ENCODE measurements at places on chromosomes 3 and 15.

GRCh38 chr15:29159771-29160455 is 109.7 kb downstream of the NSMCE3 start:
- DNase-seq, result no peak

DNA sequence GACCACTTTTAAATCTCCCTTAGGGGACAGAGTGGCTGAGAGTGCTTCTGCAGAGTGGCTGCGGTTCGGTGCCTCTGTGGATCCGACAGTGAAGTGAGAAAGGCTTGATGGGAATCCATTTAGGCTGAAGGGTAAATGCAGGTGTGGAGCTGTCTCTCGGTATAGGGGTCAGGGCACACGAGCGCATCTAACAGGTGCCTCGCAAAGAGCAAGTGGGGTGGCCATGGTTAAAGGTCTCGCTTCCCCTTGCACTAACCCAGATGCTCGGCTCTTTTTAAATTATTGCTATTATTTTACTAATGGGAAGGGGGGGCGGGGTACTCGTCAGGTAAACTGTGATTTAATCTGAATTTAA is 598 bp upstream of the GJD2 start:
- DNase-seq, result no peak

- DNase-seq, result no peak
Observed at GRCh38 chr3:160381470-160381869, 17.6 kb downstream of the IFT80 start.

- no peak for DNase-seq
Observed at GRCh38 chr3:33099109-33099645, 2.2 kb upstream of the GLB1 start.

DNA sequence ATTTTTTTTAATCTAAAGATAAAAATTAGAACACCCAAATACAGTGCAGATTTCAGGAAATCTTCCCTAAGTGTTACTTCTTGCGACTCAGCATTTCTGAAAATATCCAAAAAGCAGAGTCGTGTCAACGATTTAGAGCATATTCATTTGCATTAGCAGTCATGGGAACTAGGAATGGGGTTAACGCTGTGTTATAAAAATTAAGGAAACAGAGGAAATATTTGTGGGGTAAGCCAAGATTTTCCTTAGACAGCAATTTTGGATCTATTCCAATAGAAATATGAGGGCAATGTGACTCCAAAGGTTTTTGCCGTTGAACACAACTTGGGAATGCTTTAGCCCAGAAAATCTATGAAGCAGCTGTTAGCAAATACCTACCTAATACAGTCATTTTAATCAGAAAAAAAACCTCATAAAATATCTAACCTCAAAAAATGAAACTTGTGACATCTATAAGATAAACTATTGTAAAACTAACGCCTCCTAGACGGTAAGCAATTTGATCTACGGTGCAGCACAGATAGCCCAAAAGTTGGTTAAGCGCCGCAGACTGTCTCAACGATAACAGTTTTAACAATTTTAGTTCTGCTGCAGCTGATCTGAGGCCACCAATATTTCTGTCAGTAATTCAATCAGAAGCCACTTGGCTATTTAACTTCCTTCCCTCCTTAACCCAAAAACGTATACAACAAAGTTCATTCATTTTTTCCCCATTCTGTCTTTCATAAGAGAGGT is 5.8 kb upstream of the ATP11B start:
- no peak for DNase-seq

DNA sequence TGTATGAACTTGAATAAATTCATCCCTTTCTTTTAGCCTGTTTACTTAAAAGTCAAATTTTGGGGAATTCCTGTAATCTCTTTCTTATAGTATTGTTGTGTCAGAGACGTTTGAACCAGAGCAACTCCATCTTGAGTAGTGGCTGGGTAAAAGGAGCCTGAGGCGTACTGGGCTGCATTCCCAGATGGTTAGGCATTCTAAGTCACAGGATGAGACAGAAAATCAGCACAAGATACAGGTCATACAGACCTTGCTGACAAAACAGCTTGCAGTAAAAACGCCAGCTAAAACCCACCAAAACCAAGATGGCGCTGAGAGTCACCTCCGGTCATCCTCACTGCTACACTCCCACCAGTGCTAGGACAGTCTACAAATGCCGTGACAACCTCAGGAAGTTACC is 94.5 kb downstream of the P3H2 start:
- DNase-seq, result no peak

DNA sequence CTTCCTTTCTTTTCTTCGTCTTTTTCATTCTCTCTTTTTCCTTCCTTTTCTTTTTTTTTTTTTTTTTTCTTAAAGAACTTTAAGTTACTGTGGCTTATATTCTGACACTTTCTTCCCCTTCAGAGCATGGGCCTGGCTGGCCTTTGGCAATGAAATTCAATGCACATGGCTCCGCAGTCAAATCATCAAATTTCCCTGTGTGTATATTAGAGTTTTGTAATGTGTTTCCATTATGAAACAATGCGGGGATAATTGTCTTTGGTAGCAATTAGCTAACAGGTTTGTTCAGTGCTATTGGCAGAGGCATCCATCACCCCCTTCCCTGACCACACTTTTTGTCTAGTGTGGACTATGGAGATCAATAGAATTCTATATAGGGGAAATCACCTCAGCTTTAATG is 80.5 kb downstream of the CDIN1 start:
- no peak for DNase-seq

DNA sequence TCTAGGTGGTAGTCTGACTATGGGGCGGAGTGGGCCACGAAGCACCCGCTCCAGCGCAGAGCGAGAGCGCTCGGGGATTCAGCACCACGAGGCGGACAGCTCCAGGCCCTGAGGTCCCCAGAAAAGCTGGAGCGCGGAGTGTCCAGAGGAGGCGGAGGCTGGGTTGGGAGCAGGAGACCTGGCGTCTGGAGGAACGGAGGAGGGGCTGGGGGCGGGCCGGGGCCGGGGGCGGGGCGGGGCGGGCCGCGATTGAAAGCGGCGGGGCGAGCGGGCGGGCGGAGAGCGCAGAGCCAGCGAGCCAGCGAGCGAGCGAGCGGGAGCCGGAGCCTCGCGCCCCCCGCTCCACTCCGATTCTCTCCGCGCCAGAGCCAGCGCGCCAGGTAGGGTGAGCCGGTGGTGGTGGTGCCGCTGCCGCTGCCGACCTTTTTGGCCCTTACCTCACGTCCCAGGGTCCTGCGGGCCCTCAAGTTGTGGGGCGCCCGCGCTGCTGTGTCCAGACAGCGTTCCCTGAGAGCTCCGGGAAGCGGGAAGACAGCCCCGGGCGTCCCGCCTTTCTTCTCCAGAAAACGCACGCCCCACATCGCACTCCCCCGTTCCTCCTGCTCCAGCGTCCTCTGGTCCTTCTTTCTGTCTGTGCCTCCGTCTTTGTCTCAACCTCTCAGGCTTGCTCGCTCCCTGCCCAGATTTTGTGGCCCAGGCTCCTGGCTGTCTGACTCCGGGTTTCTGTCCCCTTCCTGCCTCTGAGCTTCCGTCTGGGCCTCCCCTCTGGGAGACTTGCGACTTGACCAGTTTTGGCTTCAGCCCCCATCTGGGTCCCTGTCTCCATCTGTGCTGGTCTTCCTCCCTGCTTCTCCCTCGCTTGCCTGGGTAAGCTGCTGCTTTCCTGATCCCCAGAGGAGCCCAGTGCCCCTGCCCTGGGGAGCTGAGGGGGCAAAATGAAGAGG is at the start of gene GRM2:
Gene GRM2, plus strand, starts transcription at position 281 of the 944 bp plus-strand sequence. CDS start 1,916 bp downstream, outside the sequence.
- peak; percentile 85 for DNase-seq

GRCh38 chr3:14216257-14217048 is 37.8 kb downstream of the LSM3 start:
- no peak for DNase-seq

- DNase-seq, result no peak
Observed at GRCh38 chr3:94004301-94004910, 24.0 kb downstream of the STX19 start.

GRCh38 chr15:61182946-61183345 is 46.2 kb downstream of the RORA start:
- no peak for DNase-seq

DNA sequence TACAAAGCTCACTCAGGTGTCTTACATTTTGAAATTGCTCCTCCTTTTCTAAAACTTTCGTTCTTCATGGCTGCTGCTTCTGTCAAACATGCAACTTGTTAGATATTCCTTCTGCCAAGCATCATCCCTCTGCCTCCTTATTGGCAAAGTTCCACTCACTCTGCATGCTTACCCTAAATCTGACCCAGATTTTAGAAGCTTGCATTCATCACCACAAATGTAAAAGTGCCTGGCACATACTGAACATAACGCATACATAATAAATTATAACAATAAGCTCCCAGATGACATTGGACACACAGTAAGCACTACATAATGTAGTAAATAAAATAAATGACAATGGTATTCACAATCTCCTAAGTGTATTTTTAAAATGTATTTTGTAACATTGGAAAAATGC is 107.4 kb downstream of the LMLN start:
- no peak for DNase-seq

- no peak for DNase-seq
Observed at GRCh38 chr15:56524915-56525314, 60.0 kb upstream of the MNS1 start.

DNA sequence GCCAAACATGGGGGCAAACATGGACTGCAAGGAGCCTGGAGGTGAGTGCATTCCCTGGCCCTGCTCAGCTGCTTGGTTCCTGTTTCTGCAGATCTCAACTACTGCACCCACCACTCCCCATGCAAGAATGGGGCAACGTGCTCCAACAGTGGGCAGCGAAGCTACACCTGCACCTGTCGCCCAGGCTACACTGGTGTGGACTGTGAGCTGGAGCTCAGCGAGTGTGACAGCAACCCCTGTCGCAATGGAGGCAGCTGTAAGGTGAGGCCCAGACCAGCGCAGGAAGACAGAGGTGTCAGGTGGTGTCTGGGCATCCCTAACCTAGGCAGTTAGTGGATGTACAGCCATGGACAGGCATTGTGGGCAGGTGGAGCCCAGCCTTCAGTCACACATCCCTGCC is 5.3 kb downstream of the DLL4 start:
- DNase-seq, result no peak

DNA sequence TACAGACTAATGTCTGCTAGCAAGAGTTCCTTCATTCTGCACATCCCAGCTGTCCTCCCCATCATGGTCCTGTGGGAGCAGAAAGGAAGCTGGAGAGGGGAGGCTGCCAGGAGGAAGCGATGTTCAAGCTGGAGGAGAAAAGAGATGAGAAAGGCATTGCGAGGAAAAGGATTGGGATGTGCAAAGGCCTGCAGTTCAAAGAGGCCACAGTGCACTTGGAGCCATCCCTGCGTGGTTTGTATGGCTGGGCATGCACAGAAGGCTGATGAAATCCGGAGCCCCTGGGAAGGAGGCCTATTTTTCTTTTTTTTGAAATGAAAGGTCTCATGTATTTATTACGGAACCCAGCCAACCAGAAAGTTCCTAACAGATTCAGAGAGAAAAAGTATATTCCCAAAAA is 22.8 kb downstream of the AMOTL2 start:
- no peak for DNase-seq

DNA sequence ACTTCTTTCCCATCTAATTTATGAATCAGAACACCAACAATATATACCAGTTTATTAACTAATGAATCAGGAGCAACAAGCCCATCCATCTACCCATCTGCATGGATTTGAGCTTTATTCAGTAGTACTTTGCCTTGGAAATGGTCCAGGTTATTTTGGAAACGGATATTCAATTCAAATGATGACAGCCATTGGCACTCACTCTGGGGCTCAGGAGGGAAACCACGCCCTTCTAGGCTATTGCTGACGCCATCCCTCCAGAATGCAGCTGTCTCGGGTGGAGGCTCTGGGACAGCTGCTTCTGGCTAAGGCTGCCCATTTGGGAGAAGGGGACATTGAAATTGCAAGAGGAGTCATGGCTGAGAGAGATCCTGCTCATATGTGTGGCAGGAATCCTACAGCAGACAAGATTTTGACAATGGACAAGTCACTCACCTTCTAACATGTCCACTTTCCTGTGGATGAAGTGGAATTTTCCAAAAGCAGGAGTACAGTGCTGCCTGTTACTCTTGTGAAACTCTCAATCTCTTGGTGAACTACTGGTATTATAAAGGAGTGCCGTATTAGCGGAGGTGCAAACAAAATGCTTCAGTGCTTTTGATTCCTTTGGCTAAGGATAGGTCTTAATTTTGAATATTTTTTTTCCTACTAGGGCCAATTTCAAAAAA is 29.3 kb upstream of the TRAK1 start:
- DNase-seq, result no peak

DNA sequence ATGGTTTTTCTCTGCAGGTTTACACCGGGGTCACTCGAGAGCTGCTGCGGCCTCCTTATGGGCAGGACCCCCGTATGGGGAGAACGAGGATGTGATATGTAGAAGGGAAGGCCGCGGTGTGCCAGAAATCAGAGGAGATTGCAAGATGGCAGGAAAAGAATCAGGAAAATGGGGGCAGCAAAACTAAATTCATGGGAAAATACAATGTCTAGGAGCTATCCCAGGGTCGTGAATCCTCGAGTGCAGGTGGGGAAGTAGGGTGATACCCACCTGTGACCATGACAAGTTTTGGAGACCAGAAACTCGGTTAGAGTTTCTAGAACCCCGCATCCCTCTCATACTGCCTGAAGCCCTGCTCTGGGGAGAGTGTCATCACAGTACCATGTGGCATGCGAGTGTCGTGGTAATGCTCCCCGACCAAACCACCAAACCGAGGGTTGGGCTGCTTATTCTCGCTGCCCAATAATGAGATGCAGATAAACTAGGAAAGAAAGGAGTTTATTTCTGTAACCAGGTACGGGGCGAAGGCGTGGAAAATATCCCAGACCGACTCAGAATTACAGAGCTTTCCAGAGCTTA is 781 bp downstream of the TRNT1 start:
- no peak for DNase-seq

DNA sequence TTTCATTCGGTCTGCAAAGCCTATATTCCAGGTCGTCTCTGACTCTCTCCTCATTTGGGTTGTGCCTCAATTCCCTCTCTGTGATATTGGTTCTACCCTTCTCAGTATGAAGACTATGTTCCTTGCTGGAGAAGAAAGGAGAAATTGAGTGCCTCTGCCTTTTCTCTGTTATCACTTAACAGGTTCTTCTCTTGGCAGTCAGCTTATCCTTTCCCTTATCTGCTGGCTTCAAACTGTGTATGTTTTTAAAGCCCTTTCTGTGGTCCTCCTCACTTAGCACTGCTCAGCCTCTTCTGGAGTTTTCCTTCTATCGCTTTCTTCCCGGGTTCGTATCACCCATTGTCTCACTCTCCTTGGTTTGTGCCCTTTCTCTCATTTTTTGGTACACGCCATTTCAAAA is 65.3 kb upstream of the FSTL1 start:
- DNase-seq, result no peak

All from mesothelial cell of epicardium (in vitro differentiated cells).